Activated CD4-positive, alpha-beta T cell treated with anti-CD3 and anti-CD28 coated beads for 36 hours (primary cell): ENCODE measurements at places on chromosomes 1 and 21. TPM values are rescaled to one million over a fixed set of nuclear protein-coding genes. Genes with fewer than 3 reads are reported as not detected.

The DSCAM gene
- total RNA-seq: not detected

The BRDT gene
- not detected for total RNA-seq

The KRTAP19-3 gene
- total RNA-seq: not detected

The GSTM2 gene
- 18.7 TPM for total RNA-seq

The ANKRD45 gene
- total RNA-seq: not detected

The GPR153 gene
- total RNA-seq: 0.16 TPM

The GJA4 gene
- total RNA-seq: not detected

The L1TD1 gene
- total RNA-seq: 0.09 TPM

The PEX19 gene
- 49.2 TPM for total RNA-seq

The HLCS gene
- total RNA-seq: 14.3 TPM

The ERO1B gene
- total RNA-seq: 2.8 TPM

The NTRK1 gene
- total RNA-seq: 4.4 TPM

DNA sequence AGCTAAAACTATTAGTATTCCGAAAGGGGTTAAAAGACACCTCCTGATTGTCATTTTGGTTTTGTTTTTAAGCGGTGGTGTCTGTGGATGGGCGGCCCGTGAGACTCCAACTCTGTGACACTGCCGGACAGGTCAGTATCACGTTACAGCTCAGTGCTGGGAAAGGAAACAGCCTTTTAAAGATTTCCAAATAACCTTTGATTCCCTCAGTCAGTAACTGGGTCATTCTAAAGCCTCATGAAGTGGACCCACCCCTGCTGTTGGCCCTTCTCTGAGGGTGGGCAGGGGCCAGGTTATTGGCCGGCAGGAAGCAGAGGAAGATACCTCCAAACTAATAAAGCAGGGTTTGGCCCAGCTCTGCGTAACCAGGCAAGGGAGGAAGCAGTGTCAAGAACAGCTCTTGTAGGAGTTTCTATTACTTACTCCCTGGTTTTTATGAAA lies 2.3 kb downstream of the RHOU start:
- peaks cover 2% of the 10 kb centered on the region for H3K36me3 ChIP-seq
- peaks cover 8% of the 10 kb centered on the region for H3K4me1 ChIP-seq

DNA sequence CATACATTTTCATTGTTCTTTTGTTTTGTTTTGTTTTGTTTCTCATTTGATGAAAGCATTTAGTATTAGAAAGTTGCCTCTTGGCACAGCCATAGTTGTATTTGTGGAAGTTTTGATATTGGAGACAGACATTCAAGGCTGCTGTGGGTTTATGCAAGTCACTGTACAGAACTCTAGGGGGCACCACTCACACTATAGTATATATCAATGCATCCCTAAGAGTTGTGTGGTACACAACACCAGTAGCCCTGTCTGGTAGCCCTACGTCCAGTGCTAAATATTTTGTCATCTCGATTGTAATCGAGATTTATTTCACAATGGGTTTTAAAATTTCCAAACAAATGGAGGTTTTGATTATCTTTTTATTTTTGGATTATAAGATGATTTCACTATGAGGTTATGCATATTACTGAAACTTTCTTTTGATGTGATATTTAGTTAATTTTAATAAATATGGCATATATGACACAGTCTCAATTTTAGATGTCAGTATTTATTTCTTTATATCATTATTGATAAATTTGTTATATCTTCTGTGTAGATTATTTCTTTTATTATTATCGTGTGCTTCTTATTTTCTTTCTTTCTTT lies 112.2 kb downstream of the NR5A2 start:
- H3K27ac ChIP-seq: no peak overlapping the region
- H3K36me3 ChIP-seq: no peaks in the 10 kb centered on the region
- H3K4me1 ChIP-seq: no peaks in the 10 kb centered on the region
- peak; percentile 39 for DNase-seq
- no peak overlapping the region for H3K4me3 ChIP-seq
- no peaks in the 10 kb centered on the region for H3K27me3 ChIP-seq

DNA sequence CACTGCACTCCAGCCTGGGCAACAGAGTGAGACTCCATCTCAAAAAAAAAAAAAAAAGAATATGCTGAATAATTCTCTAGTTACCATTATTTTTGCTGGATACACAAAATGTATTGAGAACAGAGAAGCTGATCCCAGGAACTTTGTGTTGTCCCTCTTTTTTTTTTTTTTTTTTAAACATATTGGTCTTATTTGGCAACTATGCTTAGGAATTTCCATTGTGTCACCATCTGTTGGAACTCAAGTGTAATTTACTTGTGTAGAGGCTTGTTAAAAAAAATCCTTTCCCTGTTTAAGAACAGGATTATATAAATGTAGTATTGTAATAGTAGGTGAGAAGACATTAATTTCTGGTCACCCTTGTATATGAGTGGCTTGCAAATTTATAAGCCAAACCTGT lies 28.6 kb downstream of the CAMSAP2 start:
- no peak overlapping the region for H3K4me3 ChIP-seq
- no peaks in the 10 kb centered on the region for H3K27me3 ChIP-seq
- peaks cover 7% of the 10 kb centered on the region for H3K36me3 ChIP-seq
- DNase-seq: no peak

DNA sequence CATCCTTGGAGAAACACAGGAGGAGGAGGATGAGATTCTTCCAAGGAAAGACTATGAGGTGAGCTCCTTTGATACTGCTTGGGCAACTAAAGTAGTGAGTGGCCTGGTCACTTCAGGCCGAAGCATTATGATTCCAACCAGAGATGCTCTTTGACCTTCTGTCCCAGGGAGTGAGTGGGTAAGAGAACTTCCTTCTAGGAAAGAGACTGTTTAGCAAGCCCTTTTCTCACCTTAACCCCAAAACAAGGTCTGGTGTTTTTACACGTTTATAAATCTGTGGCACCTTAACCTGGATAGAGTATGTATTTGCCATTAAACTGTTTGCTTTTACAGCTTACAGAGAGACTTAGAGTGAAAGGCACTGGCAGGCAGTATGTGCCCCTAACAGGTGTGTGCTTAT lies 1.1 kb downstream of the CLCN6 start:
- peaks cover 14% of the 10 kb centered on the region for H3K36me3 ChIP-seq
- DNase-seq: no peak
- H3K27me3 ChIP-seq: no peaks in the 10 kb centered on the region
- H3K4me1 ChIP-seq: peaks cover 55% of the 10 kb centered on the region

DNA sequence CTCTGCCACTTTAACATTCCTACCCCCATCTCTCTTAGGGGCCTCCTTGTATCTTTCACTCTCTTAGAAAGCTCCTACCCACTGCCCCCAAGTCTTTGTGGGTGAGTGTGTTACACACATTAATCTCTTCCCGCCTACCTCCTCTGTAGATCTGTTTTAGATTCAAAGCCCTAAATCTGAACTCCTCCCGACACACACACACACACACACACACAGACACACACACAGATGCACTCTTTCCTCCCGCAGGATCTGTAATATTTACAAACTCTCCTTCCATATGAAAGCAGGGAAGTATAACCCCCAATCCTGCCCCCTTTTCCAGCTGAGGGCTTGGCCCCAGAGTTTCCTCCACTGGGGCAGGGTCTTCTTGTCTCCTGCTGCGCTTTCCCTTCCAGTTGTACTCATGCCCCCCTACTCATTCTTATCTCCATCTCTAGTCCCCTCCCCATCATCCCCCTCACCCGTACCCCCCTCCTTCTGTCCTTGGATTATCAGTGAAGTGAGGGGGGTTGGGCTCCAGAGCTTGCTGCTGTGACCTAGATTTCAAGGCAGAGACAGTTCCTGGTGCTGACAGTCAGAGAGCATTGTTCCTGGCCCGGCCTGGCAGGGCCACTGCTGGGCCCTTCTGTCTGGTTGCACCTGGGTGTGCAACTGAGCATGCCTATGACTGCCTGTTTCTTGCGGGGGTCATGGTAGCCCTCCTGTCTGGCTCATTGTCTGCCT lies 4.3 kb downstream of the PEA15 start:
- peak overlapping the region; percentile 27 for H3K27ac ChIP-seq
- peaks cover 42% of the 10 kb centered on the region for H3K4me1 ChIP-seq
- DNase-seq: no peak
- H3K27me3 ChIP-seq: no peaks in the 10 kb centered on the region

GRCh38 chr21:17542371-17543011 lies 29.6 kb downstream of the CXADR start:
- H3K27ac ChIP-seq: no peak overlapping the region
- DNase-seq: no peak
- no peaks in the 10 kb centered on the region for H3K4me1 ChIP-seq
- no peak overlapping the region for H3K4me3 ChIP-seq

DNA sequence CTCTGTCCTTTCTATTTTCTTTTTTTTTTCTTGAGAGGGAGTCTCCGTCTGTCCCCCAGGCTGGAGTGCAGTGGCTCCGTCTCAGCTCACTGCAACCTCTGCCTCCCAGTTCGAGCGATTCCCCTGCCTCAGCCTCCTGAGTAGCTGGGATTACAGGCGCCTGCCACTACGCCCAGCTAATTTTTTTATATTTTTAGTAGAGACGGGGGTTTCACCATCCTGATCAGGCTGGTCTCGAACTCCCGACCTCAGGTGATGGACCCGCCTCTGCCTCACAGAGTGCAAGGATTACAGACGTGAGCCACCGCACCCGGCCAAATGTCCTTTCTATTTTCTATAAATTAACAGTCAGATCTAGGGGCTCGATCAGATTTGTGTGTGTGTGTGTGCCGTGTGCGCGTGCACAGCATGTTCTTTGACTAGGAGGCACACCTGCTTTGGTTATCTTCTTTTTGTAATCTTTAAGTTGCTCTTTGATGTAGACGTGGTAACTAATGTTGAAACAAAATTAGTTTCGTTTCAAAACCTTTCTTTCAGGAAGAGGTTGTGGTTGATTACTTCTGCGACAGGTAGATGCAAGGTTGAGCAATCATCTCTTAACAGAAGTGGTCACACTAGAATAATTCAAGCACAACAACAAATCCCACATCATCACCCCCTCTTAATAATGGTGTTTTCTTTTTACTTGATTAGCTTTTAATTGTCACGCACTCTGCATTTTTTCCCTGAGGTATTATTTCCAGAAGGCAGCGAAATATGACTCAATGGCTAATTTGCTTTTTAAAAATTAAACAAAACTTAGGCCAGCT lies 779 bp upstream of the DEGS1 start:
- peak overlapping the region; percentile 95 for H3K27ac ChIP-seq
- peaks cover 19% of the 10 kb centered on the region for H3K36me3 ChIP-seq
- peak overlapping the region; percentile 82 for H3K4me3 ChIP-seq
- H3K4me1 ChIP-seq: peaks cover 43% of the 10 kb centered on the region

- H3K27ac ChIP-seq: no peak overlapping the region
- peaks cover 2% of the 10 kb centered on the region for H3K27me3 ChIP-seq
- H3K36me3 ChIP-seq: peaks cover 1% of the 10 kb centered on the region
- DNase-seq: no peak
Measured at GRCh38 chr21:32930673-32931072, 95.1 kb upstream of the OLIG2 start.

- H3K36me3 ChIP-seq: no peaks in the 10 kb centered on the region
- no peak overlapping the region for H3K27ac ChIP-seq
- H3K27me3 ChIP-seq: peaks cover 43% of the 10 kb centered on the region
- no peaks in the 10 kb centered on the region for H3K4me1 ChIP-seq
- H3K4me3 ChIP-seq: no peak overlapping the region
Measured at GRCh38 chr1:165525708-165526107, 18.1 kb upstream of the LRRC52 start.

DNA sequence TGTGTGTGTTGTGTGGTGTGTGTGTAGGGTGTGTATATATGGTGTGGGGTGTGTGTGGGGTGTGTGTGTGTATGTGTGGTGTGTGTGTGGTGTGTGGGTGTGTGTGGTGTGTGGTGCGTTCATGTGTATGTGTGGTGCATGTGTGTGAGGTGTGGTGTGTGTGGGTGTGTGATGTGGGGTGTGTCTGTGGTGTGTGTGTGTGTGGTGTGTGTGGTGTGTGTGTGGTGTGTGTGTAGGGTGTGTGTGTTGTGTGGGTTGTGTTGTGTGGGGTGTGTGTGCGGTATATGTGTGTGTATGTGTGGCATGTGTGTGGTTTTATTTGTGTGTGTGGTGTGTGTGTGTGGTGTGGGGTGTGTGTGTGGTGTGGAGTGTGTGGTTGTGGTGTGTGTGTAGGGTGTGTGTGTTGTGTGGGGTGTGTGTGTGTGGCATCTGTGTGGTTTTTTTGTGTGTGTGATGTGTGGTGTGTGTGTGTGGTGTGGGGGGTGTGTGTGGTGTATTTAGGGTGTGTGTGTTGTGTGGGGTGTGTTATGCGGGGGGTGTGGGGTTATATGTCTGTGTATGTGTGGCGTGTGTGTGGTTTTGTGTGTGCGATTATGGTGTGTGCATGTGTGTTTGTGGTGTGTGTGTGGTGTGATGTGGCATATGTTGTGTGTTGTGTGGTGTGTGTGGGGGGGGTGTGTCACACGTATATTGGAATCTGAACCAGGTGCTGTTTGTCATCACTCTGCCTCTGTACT lies 17.1 kb upstream of the ZBTB21 start:
- H3K4me1 ChIP-seq: no peaks in the 10 kb centered on the region
- H3K27ac ChIP-seq: no peak overlapping the region
- DNase-seq: no peak
- peaks cover 3% of the 10 kb centered on the region for H3K27me3 ChIP-seq
- H3K36me3 ChIP-seq: no peaks in the 10 kb centered on the region
- H3K4me3 ChIP-seq: no peak overlapping the region

- H3K36me3 ChIP-seq: no peaks in the 10 kb centered on the region
- peaks cover 5% of the 10 kb centered on the region for H3K4me1 ChIP-seq
- H3K4me3 ChIP-seq: no peak overlapping the region
- no peaks in the 10 kb centered on the region for H3K27me3 ChIP-seq
- DNase-seq: no peak
Measured at GRCh38 chr1:33364565-33364918, 43.6 kb upstream of the A3GALT2 start.

DNA sequence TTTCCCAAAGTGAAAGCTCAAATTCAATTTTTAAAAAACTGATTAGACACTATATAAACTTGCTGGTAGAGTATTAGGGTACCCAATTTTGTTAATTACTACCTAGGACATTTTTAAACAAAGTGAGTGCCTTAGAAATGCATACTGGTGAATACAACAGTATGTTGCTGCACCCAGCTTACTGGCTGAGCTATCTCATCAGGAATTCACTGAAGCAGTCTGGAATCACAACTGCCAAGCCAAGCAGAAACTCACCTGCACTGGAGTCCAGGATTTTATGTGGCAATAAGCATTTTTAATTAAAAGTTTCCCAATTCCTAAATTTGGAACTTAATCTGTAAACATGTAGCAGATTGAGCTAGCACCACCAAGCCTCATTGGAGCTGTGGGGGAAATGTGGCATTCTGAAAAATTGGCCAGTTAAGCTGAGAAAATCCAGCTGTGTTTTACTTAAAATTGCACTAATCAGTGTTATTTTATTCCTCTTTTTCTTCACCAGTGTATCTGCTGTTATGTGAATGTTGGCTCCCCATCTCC lies 61.8 kb downstream of the CLEC20A start:
- H3K27me3 ChIP-seq: peaks cover 4% of the 10 kb centered on the region
